ENCODE measurements at places on chromosomes 6 and 20. TPM values are rescaled to one million over a fixed set of nuclear protein-coding genes. Genes with fewer than 3 reads are reported as not detected.
A peak's percentile ranks its signal among the peaks of the same experiment; 100 is the strongest.

DNA sequence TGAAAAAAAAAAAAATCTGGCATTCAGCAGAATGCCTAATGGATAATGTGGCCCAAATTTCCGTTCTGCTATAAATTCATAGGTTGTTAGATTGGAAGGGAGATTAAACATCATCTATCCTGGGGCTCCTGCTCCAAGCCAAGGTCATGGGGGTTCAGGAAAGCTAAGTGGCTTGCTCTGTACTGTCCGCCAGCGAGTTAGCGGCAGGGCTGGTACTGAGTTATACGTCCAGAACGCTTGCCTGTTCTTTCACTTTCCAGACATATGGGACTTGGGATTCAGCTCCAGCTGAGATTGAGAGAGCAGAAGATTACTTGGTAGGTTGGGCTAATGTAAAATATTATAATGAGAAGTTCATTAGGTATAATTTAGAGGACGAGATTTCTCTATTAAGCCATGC is 858 bp downstream of the RWDD1 start:
- no peak for DNase-seq

DNA sequence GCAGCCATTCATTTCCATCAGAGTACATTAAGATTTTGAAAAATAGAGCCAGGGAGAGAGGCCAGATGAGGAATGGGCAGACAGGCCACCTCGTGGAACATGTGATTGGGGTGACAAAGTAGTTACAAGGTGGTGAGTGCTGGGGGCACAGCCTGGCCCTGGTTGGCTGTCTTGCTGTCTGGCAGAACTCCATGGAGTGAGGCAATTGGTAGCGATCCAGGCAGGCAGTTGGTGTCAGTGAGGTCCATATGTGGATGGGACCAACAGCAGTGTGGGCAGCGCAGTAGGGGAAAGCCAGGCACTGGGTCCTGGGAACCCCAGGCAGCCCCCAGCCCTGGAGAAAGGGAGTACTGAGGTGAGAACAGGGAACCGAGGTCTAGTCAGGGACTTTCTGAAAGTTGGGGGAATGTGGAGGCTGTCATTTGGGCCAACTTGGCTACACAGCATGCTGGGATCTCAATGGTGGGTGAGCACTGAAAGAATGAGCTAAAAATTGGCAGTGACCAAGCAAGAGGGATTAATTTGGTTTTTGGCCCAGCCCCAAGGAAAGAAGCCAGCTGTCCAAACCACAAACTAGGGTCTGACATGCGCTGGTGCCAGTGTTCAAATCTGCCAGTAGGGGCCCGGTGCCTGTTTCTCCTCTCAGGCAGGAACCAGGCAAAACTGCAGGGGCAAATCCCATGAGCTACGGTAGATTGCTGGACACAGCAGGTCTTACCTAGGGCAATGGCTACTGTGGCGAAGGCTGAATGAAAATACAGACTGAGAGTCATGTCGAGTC is 61.4 kb upstream of the E2F3 start:
- no peak for DNase-seq

DNA sequence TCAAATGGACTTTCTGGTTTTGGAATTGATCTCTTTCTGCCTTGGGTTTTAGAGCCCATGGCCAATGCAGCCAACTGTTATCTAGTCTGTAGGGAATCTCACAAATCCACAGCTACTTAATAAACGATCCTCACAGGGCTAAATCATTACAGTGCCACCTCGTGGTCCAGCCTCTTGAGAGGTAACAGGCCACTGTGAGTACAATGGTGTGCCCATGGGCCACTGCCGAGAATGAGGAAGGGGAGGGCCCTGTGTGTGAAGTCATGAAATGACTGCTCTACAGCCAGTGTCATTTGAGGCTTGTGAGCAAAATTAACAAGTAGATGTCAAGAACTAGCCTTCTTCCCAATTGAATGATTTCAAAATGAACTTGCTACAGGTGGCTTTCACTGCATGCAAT is 54.3 kb upstream of the GMPR start:
- DNase-seq = no peak

GRCh38 chr6:160355001-160355400 is 6.8 kb downstream of the SLC22A3 start:
- DNase-seq = peak; percentile 66

- DNase-seq = no peak
Observed at GRCh38 chr20:64065974-64066343, 3.0 kb downstream of the TCEA2 start.

DNA sequence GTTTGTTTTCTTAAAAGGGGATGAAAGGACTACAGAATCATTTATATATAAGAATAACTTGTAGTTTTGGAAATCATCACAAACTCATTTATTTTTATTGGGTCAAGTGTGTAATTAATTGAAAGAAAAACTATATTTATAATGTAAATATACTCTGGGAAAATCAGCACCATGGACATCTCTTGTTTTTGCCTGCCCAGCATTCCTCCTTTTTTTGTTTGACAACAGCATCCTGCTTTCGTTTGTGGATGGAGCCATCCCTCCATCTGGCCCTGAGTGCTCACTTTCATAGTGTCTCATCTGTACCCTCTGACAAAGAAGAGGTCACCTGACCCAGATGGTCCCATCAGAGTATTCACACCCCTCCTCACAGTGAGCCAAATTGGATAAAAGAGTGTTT is 308.2 kb upstream of the HTR1E start:
- no peak for DNase-seq

- no peak for DNase-seq
Observed at GRCh38 chr6:52555518-52556233, 21.2 kb downstream of the TRAM2 start.

DNA sequence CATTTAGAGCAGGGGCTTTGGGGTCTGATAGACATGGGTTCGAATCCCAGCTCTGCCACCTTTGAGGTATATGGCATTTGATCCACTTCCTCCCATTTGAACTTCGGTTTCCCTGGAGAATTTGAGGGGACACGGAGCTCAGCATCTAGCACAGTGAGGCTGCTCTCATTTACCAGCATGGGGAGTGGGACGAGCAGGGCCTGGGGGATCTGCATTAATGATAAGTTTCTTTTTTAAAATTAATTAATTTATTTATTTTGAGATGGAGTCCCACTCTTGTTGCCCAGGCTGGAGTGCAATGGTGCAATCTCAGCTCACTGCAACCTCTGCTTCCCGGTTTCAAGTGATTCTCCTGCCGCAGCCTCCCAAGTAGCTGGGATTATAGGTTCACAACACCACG is 52.6 kb downstream of the VSTM2L start:
- no peak for DNase-seq

- DNase-seq = no peak
Observed at GRCh38 chr20:6341491-6341890, 218.7 kb upstream of the FERMT1 start.

DNA sequence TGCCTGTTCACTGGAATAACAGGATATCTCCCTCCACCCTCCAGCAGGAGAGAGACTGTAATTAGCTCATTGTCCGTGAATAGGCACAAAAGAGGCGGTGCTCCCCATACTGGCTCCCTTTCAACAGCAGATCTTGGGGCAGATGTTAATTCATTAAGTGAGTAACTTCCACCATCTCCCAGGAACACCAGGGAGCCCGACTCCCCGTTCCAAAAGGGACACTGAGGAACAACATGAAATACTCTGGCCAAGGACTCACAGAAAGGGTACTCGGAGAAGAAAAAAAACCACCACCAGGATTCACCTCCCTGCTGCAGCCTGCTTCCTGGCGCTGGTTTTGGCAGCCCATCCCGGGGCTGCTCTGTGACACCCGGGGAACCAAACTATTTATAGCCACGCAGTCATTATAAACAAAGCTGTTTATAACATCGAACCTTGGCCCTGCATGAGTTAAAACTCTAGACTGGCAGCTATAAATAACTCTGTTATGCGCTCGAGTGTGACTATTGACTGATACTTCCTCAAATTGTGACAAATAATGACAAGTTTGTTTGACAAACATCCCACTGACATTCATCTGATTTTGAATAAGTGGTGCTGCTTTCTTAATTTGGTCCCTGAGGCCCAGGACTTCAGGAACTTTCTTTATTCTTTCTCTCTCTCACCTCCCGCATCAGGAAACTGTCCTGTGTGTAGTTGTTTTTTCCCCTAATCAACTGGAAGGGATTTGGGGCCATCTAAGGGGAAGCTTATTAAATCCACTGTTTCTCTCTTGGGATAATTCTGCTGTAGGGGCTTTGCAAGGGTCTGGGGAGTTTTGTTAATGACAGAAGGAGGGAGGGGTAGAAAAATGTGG is 521.6 kb downstream of the CD83 start:
- no peak for DNase-seq

- DNase-seq = peak; percentile 86
Observed at GRCh38 chr20:13800728-13801134, 15.9 kb downstream of the NDUFAF5 start.

GRCh38 chr6:43172104-43173007 is 1.3 kb downstream of the SRF start:
- peak; percentile 81 for DNase-seq

GRCh38 chr20:19291024-19291817 is 78.8 kb downstream of the SLC24A3 start:
- DNase-seq = no peak

DNA sequence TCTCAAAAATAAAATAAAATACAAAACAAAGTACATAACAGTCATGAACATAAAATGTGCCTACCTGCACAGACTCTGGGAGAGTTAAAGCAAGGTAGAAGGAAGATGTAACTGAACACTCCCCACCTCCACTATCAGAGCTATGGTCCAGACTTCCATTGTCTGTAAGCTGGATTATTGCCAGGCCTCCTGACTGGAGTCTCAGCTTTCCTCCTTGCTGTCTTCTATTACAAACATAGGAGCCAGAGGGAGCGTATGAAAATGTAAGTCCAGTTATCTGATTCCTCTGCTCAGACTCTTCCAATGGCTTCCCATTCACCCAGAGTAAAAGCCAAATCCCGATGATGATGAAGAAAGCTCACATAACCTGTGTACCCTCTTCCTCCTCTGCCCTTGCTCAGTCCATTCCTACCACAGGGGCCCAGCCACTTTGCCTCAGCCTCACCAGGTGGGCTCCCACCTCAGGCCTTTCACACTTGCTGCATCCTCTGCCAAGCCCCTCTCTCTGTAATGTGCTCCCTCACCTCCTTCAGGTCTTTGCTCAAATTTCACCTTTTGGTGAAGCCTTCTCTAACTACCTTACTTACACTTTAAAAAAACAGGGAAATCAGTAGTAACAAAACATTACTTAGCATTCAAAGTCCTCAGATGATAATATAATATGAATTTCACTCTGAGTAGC is 194.1 kb downstream of the RIMS1 start:
- DNase-seq = no peak

- DNase-seq = no peak
Observed at GRCh38 chr6:140256248-140256647, 881.8 kb upstream of the CITED2 start.

DNA sequence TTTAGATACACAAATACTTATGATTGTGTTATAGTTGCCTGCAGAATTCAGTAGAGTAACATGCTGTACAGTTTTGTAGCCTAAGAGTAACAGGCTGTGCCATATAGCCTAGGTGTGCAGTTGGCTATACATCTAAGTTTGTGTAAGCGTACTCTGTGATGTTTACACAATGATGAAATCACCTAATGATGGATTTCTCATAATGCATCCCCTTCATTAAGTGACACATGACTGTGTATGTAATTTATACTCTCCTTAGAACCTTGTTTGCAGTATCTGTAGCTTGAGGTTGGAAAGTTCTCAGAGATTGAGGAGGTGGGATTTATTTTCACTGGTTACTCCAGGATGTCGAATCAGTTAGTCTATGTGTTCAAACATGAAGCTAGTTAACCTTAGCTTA is 67.0 kb upstream of the TMEM30A start:
- DNase-seq = no peak

- DNase-seq = no peak
Observed at GRCh38 chr6:81979329-81979728, 226.8 kb upstream of the TENT5A start.

DNA sequence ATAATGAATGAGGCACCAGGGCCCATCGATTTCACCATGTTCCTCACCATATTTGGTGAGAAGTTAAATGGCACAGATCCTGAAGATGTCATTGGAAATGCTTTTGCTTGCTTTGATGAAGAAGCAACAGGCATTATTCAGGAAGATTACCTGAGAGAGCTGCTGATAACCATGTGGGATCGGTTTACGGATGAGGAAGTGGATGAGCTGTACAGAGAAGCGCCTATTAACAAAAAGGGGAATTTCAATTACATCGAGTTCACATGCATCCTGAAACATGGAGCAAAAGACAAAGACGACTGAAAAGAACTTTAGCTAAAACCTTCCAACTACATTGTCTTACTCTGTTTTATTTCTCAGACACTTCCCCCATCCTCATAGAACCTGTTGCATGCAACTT is 21.6 kb upstream of the ZBTB22 start:
- DNase-seq = no peak

GRCh38 chr20:31705598-31706597 is 16.8 kb downstream of the BCL2L1 start:
- DNase-seq = no peak

- no peak for DNase-seq
Observed at GRCh38 chr6:88538130-88538706, 372.1 kb upstream of the CNR1 start.

GRCh38 chr6:138537106-138537505 is 37.8 kb upstream of the NHSL1 start:
- no peak for DNase-seq

DNA sequence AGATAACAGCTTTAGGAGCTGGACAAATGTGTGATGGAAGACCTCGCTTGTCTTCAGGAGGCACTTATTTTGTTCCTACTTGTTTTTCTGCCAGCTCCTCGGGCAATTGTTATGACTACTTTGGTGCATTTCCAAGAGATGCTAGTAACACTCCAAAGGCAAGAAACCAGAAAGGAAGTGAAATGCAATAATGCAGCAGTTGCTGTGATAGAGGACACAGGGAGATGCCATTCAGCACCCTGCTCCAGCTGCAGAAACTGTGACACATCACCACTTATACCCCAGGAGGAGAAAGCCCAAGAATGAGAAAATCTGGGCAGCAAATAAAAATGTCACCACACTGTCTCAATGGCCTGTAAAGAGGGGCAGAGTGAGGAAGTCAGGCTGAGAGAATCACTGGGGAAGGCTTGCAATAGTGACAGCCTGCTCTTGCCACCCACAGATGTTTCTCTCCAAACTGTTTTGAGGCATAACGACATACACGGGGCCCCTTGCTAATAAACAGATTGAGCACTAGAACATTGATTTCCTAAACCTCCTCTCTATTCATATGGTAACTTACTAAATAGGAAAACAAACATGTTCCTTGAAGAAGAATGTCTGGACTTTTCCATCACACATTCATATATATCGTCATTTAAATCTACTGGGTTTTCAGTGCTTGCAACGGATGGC is 231.0 kb upstream of the PRND start:
- DNase-seq = no peak

DNA sequence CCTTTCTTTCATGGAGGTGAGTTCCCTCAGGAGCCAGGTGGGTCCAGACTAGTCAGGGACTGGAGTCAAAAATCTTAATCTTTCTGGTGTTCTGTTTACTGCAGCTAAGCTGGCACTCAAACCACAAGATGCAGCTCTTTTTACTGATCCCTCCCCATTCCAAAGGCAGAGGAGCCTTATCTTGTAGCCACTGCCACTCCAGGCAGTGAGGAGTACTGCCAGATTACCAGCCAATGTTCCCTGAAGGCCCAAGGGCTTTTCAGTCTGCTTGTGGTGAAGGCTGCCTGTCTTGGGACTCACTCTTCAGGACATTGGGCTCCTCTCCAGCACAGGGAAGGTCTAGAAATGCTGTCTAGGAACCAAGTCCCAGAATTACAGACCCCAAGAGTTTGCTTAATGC is 490.4 kb upstream of the ADGRB3 start:
- no peak for DNase-seq

Gene WFDC5
- total RNA-seq = 1.3 TPM

Gene XKR7
- 0.09 TPM for total RNA-seq

Gene SLC24A3
- total RNA-seq = 13.1 TPM

Gene MOXD1
- 24.0 TPM for total RNA-seq

Gene RAET1G
- total RNA-seq = 1.2 TPM

Gene PRSS35
- total RNA-seq = 1.3 TPM

Gene GCLC
- 40.0 TPM for total RNA-seq

Gene ANKEF1
- total RNA-seq = 4.0 TPM

Data from upper lobe of right lung (tissue), 1 donor.